Fibroblast of lung (primary cell): ENCODE measurements at places on chromosomes 7 and 10. TPM values are rescaled to one million over a fixed set of nuclear protein-coding genes. Genes with fewer than 3 reads are reported as not detected.

DNA sequence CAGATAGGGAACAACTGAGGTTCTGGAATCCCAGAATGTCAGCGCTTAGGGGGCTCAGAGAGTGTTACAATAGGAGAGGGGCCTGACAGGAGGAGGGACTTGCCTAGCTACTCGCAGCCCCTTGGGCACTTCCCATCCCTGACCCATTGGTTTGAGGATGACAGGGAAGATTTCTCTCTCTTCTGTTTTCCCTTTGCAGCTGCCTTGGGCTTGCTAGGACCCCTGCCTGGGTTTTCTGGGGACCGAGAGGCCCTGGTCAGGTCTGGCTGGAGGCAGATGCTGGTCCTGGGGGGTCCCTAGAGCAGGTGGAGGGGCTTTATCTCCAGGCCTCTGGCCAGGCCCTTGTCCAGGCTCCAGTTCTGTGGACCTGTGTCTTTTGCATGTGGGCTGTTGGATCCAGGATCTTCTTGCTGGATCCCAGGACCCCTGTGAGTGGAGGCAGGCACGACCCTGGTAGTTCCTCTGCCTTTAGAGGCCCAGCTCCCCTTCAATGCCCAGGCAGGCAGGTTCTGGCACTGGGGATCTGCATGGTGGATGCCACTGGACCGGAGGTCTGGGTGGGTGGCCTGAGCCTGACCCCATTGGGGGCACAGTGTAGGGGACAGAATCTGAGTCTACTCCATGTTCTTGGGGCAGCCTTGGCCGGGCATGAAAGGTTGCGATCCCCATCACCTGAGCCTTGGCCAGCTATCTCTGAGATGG is 26.9 kb downstream of the RAMP3 start:
- no peak overlapping the region for H3K27ac ChIP-seq
- no peak overlapping the region for H3K4me3 ChIP-seq
- no peaks in the 10 kb centered on the region for H3K36me3 ChIP-seq
- no peaks in the 10 kb centered on the region for H3K27me3 ChIP-seq
- no peaks in the 10 kb centered on the region for H3K4me1 ChIP-seq

GRCh38 chr7:141477865-141478264 is 73.3 kb upstream of the AGK start:
- no peak overlapping the region for H3K4me3 ChIP-seq
- no peaks in the 10 kb centered on the region for H3K4me1 ChIP-seq
- H3K27ac ChIP-seq, result no peak overlapping the region
- no peak for DNase-seq

DNA sequence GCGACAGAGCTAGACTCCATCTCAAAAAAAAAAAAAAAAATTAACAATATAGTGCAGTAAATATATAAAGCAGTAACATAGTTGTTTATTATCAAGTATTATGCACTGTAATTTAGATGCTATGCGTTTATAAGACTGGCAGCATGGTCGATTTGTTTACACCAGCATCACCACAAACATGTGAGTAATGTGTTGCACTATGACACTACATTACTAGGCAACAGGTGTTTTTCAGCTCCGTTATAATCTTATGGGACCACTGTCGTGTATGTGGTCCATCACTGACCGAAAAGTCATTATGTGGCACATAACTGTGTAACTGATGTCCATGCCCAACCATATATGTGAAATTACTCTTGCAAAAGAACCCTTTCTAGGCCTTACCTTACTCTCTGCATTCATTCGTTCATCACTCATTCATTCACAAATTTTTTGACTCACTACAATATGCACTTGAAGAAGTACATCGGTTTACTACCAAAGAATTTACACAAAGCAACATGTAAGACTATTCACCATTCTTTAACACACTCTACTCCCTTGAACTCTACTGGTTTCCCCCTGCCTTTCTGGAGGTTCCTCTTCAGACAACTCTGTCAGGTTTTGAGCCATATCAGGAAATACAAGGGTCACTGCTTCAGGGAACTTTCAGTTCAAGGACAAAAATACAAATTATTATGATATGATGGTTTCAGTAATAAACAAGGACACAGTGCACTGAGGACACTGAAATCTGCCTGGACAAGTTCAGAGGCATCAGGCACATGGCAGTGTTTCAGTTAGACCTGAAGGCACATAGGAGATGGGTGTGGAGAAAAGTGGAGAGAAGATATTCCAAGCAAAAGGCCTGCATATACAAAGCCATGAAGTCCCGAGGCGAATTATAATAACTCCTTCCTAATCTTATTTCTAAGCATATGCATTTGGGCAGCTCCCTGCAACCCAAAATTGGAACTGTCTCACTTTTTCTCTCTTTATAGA is 17.4 kb downstream of the ITGB1 start:
- no peak overlapping the region for H3K27ac ChIP-seq
- no peak overlapping the region for H3K4me3 ChIP-seq
- no peak for DNase-seq
- H3K36me3 ChIP-seq, result peaks cover 6% of the 10 kb centered on the region
- H3K4me1 ChIP-seq, result peaks cover 31% of the 10 kb centered on the region

- H3K36me3 ChIP-seq, result no peaks in the 10 kb centered on the region
- H3K27me3 ChIP-seq, result no peaks in the 10 kb centered on the region
- DNase-seq, result no peak
- no peak overlapping the region for H3K27ac ChIP-seq
Observed at GRCh38 chr10:105192861-105193260, 551.8 kb downstream of the SORCS3 start.

DNA sequence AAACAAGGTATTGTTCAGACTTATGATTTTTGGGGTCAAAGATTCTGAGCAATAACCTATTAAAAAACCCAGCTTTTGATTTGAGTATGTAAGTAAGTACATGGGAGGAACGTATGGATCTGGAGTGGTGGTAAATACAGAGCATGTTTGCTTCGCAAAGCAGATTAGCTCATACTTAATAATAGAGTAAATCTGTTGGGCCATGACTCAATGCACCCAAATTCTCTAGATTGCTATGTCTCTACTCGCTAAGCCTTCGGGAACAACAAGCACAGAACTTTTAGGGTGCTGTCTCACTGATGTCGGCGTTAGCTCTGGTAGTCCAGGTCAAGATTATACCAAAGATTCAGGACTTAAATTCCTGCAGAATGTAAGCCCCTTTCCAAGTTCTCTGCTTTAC is 807 bp upstream of the MINPP1 start:
- H3K4me1 ChIP-seq, result no peaks in the 10 kb centered on the region
- peak overlapping the region; percentile 71 for H3K27ac ChIP-seq
- H3K4me3 ChIP-seq, result peak overlapping the region; percentile 89
- H3K36me3 ChIP-seq, result no peaks in the 10 kb centered on the region

DNA sequence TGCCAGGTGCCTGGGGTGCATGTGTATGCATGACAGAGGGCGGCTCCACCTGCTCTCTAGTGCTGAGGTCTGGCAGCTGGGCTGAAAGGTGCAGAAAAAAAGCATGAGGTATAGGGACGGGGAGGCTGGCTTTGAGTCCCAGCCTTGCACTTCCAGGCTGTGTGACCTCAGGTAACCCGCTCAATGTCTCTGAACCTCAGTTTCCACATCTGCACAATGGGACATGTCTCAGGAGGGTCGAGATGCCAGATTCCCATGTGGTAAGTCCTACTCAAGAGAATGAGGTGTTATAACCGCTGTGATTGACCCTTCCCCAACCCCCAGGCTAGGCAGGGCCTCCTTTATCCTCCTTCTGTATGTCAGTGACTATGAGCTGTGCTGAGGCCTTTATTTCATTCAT is 48.8 kb downstream of the ARHGAP22 start:
- no peaks in the 10 kb centered on the region for H3K27me3 ChIP-seq
- DNase-seq, result no peak
- H3K4me3 ChIP-seq, result no peak overlapping the region
- no peaks in the 10 kb centered on the region for H3K4me1 ChIP-seq
- no peak overlapping the region for H3K27ac ChIP-seq
- peaks cover 12% of the 10 kb centered on the region for H3K36me3 ChIP-seq

DNA sequence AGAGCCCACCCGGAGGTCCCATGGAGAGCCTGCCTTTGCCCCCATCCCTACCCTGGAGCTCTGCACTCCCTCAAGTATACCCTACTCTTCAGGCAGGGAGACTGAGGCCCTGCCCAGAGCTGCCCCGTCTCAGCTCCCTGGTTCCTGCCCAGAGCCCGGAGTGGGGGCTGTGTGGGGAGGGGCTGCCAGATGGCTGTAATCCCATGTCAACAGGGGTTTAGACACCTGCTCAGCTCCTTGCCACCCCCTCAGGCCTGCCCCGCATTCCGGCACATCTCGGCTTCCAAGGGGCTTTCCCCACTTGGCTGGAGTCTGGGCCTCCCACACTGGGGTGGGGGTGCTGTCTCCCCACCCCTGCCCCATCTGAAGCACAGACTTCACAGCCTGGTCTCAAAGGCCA is 20.9 kb upstream of the LFNG start:
- no peak overlapping the region for H3K4me3 ChIP-seq
- no peak for DNase-seq
- H3K4me1 ChIP-seq, result no peaks in the 10 kb centered on the region
- peaks cover 9% of the 10 kb centered on the region for H3K27me3 ChIP-seq
- no peak overlapping the region for H3K27ac ChIP-seq

GRCh38 chr7:108395426-108395825 is 60.8 kb downstream of the NRCAM start:
- DNase-seq, result no peak
- H3K4me3 ChIP-seq, result no peak overlapping the region
- H3K4me1 ChIP-seq, result no peaks in the 10 kb centered on the region
- no peaks in the 10 kb centered on the region for H3K36me3 ChIP-seq
- H3K27me3 ChIP-seq, result no peaks in the 10 kb centered on the region
- no peak overlapping the region for H3K27ac ChIP-seq

DNA sequence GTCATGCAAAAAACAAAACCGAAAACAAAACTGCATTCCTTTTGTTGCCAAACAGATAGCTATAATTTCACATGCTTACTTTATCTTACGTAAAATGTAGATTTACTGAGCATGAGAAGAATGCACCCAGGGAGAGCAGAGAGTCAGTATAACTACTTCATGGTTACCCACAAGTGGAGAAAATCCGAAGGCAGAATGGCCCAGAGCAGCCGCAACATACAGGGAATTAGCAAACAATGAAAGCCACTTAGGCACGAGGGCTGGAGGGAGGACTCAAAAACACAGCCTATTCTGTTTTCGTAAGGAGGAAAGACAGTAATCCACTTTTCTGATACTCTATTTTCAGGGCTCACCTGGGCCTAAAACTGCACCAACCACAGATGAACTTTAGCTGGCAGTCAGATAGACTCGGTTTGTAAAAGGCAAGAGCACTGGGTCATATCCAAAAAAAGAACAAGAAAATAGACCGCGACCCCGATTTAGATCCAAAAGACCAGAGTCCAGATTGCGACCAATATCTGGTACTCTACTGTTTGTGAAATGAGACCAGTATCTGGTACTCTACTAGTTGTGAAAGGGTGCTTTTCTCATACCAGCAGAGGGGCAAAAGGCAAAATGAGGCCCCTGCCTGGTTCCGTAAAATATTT is 1.3 kb downstream of the ITPRIP start:
- H3K36me3 ChIP-seq, result peaks cover 1% of the 10 kb centered on the region
- DNase-seq, result peak; percentile 86
- H3K27me3 ChIP-seq, result no peaks in the 10 kb centered on the region
- peak overlapping the region; percentile 99 for H3K27ac ChIP-seq
- H3K4me1 ChIP-seq, result peaks cover 35% of the 10 kb centered on the region

DNA sequence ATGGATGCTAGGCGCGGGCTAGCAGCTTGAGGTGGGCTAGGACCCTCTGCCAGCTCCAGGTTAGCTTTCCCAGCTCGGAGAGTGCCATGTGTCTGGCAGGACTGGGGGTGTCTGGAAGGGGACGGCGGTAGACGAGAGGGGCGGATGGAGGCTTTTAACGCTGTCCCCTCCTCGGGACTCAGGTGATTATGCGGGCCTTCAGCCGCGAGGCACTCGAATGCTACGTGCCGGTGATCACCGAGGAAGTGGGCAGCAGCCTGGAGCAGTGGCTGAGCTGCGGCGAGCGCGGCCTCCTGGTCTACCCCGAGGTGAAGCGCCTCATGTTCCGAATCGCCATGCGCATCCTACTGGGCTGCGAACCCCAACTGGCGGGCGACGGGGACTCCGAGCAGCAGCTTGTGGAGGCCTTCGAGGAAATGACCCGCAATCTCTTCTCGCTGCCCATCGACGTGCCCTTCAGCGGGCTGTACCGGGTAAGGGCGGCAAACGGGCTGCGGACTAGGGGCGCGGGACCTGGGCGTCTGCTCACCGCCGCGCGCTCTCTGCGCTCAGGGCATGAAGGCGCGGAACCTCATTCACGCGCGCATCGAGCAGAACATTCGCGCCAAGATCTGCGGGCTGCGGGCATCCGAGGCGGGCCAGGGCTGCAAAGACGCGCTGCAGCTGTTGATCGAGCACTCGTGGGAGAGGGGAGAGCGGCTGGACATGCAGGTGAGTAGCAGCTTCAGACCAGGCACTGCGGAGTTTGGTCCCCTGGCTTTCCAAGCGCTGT is 1.1 kb downstream of the CYP26A1 start:
- H3K4me1 ChIP-seq, result no peaks in the 10 kb centered on the region
- no peaks in the 10 kb centered on the region for H3K36me3 ChIP-seq
- no peak overlapping the region for H3K27ac ChIP-seq
- H3K27me3 ChIP-seq, result peaks cover 49% of the 10 kb centered on the region
- no peak for DNase-seq
- H3K4me3 ChIP-seq, result no peak overlapping the region

DNA sequence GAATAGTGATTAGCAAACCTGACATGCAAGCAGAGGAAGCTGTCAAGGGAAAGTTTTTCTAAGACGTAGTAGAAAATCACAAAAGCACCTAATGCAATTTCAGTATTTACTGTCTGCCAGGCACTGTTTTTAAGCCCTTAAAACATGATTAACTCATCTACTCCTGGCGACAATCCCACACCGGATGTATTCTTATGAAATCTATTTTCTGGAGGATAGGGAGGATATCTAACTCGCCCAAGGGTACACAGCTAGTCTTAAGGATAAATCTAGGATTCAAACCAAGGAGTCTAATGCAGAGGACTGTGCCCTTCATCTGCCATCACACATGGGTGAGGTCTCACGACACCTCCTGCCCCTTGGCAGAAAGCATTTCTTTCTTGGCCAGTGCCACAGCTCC is 47.8 kb upstream of the FIGNL1 start:
- no peaks in the 10 kb centered on the region for H3K36me3 ChIP-seq
- no peak overlapping the region for H3K27ac ChIP-seq
- peaks cover 2% of the 10 kb centered on the region for H3K4me1 ChIP-seq
- no peak overlapping the region for H3K4me3 ChIP-seq
- peaks cover 10% of the 10 kb centered on the region for H3K27me3 ChIP-seq

GRCh38 chr10:100653957-100654781 is 91.2 kb upstream of the PAX2 start:
- H3K4me1 ChIP-seq, result no peaks in the 10 kb centered on the region
- no peak overlapping the region for H3K4me3 ChIP-seq
- no peak overlapping the region for H3K27ac ChIP-seq
- no peaks in the 10 kb centered on the region for H3K36me3 ChIP-seq
- peaks cover 41% of the 10 kb centered on the region for H3K27me3 ChIP-seq

DNA sequence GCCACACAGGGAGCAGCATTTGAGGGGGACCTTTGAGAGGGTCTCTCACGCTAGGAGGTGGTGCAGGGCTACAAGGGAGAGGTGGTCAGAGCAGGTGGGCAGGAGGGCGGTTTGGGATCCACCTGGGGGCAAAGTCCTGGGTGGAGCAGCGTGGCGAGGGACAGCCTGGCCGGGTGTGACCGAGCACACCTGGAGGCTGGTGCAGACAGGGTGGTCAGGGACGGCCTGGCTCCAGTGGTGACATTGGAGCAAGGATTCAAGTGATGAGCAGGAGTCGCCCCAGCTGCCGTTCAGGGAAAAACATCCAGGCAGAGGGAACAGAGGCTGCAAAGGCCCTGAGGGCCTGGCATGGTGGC is 36.0 kb downstream of the CLIP2 start:
- no peak overlapping the region for H3K27ac ChIP-seq
- H3K4me1 ChIP-seq, result no peaks in the 10 kb centered on the region
- no peak for DNase-seq
- H3K36me3 ChIP-seq, result peaks cover 9% of the 10 kb centered on the region
- H3K27me3 ChIP-seq, result no peaks in the 10 kb centered on the region

MYL7 gene
- not detected in 2 replicates for polyA plus RNA-seq

GPR141 gene
- polyA plus RNA-seq, result not detected in 2 replicates

VSTM4 gene
- 4.5 and 27.9 TPM in 2 replicates for polyA plus RNA-seq

FOXP2 gene
- polyA plus RNA-seq, result 2.8 and 5.4 TPM in 2 replicates

GPC2 gene
- polyA plus RNA-seq, result 0.35 and 0.60 TPM in 2 replicates

CPEB3 gene
- 0.27 and 0.37 TPM in 2 replicates for polyA plus RNA-seq

NUTM2D gene
- 1.1 TPM in 2 replicates for polyA plus RNA-seq
